Hepatocyte (in vitro differentiated cells): ENCODE measurements at places on chromosomes 6 and 20. TPM values are rescaled to one million over a fixed set of nuclear protein-coding genes. Genes with fewer than 3 reads are reported as not detected.
A peak's percentile ranks its signal among the peaks of the same experiment; 100 is the strongest.

- DNase-seq = no peak
Observed at GRCh38 chr20:22763257-22763906, 179.0 kb upstream of the FOXA2 start.

- DNase-seq = no peak
Observed at GRCh38 chr6:45209762-45210161, 118.4 kb upstream of the RUNX2 start.

GRCh38 chr6:7145885-7146828, 38.4 kb downstream of the RREB1 start:
- DNase-seq = peak; percentile 56

DNA sequence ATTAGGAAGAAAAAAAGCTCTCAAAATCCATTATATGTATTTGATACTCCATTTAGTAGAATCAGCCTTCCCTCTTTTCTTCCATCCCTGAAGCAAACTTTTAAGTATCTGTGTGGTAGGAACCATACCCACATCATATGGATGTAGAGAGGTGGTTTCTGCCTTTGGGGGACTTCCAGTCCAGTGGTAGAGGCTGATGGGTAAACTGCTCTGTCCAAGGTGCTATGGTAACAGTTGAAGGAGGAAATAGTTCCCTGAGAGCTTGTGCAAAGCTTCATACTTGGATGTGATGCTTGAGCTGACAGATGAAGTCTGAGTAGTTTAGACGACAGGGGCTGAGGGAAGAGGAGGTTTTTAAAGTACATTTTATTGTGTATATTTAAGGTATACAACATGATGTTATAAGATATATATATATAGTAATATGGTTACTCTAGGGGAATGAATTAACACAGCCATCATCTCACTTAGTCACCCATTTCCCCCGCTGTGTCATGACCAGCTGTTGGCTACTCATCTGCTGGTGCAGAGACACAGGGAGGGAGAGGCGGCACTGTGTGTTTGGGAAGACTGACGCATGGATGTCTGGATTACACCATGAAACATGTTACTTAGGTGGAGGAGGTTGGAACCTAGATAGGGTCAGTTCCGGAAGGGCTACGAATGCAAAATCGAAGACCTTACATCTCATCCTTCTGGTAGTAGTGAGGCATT, 185.2 kb downstream of the FARS2 start:
- DNase-seq = no peak

DNA sequence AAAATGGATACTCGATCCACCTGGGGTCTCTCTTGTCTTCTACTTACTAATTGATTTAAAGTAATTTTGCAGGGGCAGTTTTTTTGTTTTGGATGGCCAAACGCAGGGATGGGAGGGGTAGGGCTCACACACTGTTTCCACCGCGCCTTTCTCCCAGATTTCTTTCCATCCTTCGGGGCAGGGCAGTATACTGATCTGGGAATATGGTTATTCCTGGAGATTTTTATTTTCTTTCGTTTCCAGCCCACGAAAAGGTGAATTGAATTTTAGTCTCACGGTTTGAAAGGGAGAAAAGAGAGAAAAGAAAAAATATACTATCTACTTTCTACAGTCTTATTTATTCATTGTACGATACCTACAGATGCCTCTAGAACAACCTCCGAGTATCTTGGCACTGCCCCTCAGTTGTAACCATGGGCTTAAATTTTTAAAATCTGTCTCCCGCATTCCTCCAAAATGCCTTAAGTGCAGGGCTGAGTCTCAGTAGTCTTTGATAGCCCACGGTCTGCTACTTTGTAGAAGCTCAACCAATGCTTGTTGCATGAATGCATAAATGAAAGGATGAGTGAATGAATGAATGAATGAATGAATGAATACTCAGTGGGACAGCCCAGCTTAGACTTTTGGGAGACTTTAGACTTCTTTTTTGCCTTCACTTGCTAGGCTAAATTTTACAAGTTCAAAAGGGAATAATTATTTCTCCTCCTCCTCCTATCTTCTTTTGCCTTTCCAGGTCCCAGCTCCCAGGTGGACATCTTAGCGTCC, 18.1 kb upstream of the TRIM27 start:
- DNase-seq = peak; percentile 88

The HUS1B gene
- 0.33 and 1.2 TPM in 2 replicates for total RNA-seq
